Stimulated activated CD8-positive, alpha-beta memory T cell treated with anti-CD3 and anti-CD28 coated beads, Interleukin-4, amount 100 ng/mL, for 1 hour (primary cell): ENCODE measurements at places on chromosomes 3 and 15.
A peak's percentile ranks its signal among the peaks of the same experiment; 100 is the strongest.

- DNase-seq: no peak
Observed at GRCh38 chr15:48119277-48119676, 1.5 kb upstream of the SLC24A5 start.

- no peak for DNase-seq
Observed at GRCh38 chr3:147304756-147305155, 101.6 kb downstream of the ZIC4 start.

GRCh38 chr15:77038312-77039216 is 32.3 kb downstream of the TSPAN3 start:
- DNase-seq: no peak

DNA sequence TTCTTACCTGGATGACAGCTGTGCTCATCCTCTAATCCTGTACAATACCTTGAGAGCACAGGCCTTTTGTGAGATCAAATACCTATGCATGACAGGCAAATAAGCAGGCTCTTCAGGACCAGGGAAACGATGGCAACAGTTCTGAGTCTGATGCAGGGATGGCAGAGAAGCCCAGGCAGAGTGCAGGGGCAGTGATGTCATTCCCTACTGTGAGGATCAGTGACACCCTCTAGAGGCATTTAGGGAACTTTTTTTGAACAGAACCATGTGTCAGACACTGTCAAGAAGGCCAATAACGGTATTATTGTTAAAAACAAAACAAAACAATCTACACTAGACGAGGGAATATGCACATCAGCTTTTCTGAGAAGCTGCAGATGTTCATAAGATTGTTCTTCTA is 314.8 kb upstream of the CTDSPL start:
- DNase-seq: no peak

DNA sequence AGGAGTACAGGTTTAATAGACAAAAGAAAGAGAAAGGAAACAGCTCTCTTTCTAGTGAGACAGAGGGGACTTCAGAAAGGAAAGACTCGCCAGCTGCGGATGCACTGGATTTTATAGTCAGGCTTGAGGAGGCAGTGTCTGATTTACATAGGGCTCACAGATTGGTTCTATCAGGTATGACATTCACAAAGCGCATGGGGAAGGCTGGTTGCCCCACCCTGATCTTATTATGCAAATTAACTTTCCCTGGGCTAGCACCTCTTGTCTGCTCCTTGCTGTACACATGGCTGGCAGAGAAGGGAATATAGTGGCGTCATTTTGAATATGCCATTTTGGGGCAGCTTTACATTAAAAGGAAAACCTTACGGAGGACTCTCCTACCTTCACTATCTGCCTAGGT is 938.4 kb upstream of the SEMA6D start:
- DNase-seq: no peak

GRCh38 chr3:179687967-179688535 is 35.2 kb downstream of the USP13 start:
- DNase-seq: no peak

GRCh38 chr15:98801234-98801561 is 152.9 kb downstream of the IGF1R start:
- no peak for DNase-seq

- no peak for DNase-seq
Observed at GRCh38 chr3:39519103-39519502, 51.6 kb downstream of the MOBP start.

DNA sequence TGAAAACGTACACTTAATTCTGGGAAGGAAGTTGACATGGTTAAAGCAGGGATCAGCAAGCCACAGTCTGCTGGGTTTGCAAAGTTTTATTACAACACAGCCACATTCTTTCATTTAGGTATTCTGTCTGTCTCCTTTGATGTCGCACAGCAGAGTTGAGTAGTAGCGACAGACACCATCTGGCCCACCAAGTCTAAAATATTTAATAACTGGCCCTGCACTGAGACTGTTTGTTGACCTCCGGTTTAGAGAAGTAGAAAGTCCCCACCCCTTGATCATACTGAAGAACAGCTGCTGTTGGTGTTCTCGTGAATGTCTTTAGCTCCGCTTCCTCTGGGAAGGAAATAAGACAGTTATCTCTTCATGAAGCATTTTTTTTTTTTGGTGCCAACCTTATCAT is 66.2 kb downstream of the MCTP2 start:
- DNase-seq: no peak

DNA sequence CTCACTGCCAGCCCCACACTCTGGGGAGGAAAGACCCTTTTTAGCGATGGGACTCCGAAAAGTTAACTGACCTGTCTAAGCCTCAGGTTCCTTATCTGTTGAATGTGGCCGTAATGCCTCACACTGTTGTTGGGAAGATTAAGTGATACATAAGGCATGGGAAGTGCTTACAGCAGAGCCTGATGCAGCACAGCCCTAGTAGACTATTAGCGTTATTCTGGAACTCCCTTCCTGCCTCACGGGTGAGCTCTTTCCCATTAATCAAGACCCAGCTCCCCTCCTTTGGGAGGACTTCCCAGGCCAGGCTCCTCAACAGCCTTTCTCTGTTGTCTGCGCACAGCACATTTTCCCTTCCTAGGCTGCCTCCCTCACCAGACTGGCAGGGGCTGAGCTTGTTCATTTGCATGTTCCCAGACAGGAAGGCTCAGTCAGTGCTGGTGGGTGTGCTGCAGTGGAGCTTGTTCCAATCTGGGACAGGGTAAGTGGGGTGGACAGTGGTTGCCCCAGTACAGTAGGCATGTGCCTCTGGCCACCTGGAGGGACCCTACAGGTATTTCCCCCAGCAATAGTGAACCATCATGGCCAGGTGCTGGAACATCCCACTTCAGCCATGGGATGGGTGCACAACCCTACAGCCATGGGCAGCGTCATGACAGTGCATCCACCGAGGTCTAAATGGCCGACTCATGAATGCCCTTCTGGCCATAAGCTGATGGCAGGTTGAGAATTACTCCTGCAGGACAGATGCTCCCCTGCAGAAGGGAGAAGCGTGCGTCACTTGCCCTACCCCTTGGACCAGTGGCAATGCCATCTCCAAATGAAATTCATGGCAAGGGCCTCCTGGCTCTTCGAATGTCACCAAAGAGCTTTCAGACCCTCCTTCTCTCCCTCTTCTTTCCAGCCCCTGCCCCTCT is 5.8 kb upstream of the PSTPIP1 start:
- DNase-seq: no peak

- no peak for DNase-seq
Observed at GRCh38 chr3:28124882-28125281, 116.5 kb upstream of the CMC1 start.

GRCh38 chr3:184338511-184338945 is 1.1 kb downstream of the FAM131A start:
- no peak for DNase-seq

DNA sequence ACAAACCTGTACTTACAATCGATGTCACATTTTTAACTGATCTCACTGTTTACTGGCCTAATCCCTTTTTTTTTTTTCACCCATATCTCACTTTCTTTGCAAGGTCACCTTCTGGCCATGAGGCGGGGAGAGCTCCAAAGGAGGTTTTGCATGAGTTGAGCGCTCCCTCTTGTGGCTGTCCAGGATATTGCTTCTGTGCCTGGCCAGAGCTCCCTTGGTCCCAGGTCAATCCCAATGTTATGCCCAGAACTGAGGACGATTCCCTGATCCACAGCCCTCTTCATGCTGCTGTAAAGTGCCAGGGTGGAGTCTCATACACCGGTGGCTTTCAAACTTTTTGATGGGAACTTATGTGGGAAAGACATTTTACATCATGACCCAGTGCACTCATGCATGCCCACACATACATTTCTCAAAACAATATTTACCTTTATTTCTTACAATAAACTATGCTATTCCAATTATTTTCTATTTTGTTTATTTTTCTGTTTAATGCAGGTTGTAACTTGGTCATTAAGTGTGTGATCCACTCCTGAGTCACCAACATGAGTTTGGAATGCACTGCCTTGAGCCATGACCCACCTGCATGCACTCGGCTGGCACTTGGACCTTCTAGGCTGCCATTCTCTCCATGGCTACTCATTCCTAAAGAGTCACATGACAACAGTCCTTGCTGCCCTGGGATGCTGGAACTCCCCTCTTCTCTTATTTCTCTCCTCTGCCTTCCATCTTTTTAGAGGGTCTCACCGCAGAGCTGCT is 9.6 kb upstream of the SST start:
- DNase-seq: peak; percentile 42

GRCh38 chr3:113441051-113441770 is at the start of gene CFAP44:
CFAP44 (minus strand) TSS chr3:113441493; CDS start chr3:113433664, 7,829 bp downstream.
- peak; percentile 11 for DNase-seq

DNA sequence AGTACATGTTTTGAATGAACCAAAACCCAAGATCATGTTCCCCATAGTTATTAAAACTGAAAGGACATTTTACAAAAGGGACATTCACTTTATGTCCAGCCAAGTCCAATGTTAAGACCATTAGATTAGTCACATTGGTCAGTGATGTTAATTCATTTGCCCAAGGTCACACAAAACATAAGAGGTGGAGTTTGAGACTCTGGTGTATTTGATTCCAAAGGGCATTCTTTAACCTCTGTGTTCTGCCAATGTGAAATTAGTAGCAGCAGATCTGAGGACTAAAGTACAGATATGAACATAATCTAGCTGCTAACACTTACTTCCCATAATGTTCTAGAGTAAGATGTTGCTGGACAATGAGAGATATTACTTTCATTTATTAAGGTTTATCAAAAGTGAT is 425.6 kb downstream of the TUSC7 start:
- DNase-seq: no peak

DNA sequence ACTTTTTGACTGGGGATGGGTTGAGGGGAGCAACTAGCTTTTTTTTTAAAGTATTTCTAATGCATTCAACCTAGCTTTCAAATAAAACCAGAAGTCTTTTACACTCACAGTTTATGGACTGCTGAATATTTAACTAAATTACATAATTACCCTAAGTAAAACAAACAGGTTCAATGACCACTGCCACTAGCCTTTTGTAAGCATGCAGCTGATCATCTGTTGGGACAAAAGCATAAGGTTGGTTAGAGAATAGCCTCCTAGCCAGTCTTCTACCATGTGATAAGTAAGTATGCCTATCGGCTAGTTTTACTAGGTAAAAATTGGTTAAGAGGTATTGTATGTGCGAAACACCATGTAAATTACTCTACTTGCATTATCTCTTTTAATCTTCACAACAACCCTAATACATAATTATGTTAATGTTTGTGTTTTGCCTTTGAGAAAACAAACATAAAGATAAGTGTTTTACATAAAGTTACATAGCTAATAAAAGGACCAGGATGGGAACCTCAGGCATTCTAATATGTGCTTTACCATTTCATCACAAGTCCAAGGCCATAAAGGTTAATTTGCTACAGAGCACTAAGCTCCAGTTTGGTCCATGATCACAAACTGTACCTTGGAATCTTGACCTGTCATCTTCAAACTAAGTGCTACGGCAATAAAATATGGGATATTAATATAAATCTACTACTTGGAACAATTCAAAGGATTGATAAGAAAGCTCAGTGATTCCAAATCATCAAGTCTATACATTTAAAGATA is 13.2 kb downstream of the PFN2 start:
- DNase-seq: no peak

DNA sequence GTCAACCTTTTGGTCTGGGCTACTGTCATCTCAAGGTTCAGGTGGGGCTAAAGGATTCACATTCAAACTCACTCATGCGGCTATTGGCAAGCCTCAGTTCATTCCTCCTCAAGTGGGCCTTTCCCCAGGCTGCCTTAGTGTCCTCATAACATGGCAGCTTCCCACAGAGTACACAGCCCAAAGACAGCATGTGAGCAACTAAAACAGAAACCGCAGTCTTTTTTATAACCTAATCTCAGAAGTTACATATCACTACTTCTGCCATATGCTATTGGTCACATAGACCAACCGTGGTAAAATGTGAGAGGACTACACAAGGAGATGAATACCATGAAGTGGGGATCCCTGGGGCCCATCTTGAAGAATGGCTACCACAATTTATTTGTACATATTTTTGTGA is 4.5 kb upstream of the CEP70 start:
- no peak for DNase-seq

DNA sequence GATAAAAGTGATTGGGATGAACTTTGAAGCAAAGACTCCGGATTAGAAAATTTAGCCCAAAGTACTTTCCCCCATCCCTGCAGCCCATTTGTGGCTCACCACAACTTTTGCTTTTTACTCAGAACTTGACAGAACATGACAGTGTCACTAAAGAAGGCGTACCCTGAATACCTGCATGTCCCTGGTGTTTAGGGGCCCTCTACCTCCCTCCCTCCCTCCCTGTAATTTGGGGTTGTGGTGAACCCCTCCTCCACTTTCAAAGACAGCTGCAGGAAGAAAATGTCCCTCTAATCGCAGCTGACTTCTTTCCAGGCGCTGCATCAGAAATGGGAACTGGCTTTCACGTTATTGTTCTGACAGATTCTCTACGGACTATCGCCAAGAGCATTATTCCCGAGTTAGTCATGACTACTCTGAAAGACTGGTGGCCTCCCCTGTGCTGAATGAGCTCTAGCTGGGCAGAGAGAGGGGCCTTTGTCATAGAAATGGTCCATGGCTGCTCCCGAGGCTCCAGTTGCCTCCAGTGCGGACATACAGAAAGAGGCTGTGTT is 93.2 kb upstream of the ARHGEF3 start:
- DNase-seq: no peak

DNA sequence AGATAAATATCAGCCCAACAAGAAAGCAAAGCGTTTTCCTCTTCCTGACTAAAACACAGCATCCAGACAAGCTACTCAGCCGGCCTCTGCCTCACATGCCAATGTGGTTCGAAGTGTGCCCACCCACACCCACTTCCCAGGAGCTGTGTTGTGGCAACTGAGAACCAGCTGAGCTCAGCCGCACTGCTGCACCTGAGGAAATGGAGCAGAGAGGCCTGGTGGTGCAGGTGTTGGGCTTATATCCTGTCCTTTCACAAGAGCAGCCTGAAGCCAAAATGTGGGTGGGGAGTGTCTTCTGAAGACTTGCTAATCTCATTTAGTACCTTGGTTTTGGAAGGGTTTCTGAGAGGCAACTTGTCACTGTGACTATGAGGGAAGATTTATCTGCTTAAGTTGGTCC is 23.0 kb upstream of the RETNLB start:
- no peak for DNase-seq

- DNase-seq: no peak
Observed at GRCh38 chr3:112761062-112761638, 85.5 kb downstream of the CD200R1L start.

DNA sequence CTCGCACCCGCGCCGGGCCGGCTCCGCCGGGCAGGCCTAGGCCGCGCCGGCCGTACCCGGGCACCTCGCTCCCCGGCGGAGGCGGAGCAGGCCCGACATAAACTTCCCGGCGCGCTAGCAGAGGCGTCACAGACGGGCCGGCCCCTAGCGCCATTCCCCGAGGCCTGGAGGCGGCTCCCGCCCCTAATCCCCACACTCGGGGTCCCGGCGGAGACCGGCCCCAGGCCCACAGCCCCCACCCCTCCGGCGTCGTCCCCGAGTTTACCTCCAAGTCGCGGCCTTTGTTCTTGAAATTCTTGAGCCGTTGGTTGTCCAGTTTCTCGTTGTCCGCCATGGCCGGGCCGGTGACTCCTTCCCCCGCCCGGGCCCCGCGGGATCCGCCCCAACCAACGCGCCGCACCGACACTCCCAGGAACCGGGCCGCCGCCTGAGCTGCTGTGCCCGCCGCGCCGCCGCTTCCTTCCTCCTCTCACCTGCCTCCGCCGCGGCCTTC is 376 bp downstream of the KPNA4 start:
- peak; percentile 32 for DNase-seq

GRCh38 chr3:57852896-57853295 is 96.8 kb downstream of the SLMAP start:
- DNase-seq: no peak
